ENCODE measurements at places on chromosomes 6 and 20.

- DNase-seq = no peak
Measured at GRCh38 chr6:146931214-146931613, 273.0 kb upstream of the STXBP5 start.

DNA sequence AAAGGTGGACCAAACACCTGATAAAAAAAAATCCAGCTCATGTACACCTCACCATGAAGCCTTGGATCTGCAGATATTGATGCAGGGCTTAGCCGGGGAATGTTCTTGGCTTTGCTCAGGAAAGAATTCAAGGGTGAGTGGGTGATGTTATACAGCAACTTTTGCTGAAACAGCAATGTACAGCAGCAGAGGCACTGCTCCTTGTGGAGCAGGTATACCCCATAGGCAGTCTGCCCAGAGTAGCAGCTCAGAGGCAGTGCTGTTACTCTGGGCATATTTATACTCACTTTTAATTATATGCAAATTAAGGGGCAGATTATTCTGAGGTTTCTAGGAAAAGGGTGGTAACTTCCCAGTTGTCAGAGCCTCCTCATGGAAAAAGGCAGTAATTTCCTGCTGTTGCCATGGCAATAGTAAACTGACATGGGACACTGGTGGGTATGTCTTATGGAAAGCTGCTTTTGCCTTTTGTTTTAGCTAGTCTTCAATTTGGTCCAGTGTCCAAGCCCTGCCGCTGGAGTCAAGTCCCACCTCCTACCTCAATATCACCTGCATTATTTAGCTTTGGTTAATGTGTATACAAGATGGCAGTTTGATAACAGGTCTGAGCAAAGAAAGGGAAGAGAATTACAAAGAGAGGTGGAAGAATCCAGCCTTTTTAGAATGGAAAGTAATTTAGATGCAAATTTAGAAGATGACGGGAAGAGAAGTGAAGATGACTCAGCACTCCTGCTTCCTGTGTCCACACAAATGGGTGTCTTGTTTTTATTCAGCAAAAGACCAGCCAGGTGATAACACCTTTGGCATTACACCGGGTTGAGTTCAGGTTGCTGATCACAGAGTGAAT is 110.1 kb upstream of the JAG1 start:
- no peak for DNase-seq

- no peak for DNase-seq
Measured at GRCh38 chr6:51094271-51094670, 275.6 kb downstream of the TFAP2B start.

- no peak for DNase-seq
Measured at GRCh38 chr6:23409531-23409930, 716.5 kb upstream of the NRSN1 start.

- DNase-seq = no peak
Measured at GRCh38 chr20:10221021-10221420, 2.4 kb downstream of the SNAP25 start.

DNA sequence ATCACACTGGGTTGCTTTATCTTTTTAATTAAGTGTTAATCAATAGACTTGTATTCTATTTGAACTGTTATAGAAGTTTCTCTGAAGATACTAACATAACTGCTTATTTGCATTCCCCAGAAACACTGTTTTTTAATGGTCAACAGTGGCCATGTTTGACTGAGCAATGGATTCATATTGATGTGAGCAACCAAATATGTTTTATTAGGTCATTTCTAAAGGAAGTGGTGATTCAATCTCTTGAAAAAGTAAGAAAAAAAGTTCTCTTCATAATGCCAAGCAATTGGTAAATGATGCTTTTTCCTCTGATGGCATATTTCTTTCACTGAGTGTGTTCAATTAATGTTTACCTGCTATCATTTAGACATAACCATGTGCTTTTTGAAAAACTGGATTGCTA is 593.0 kb upstream of the CITED2 start:
- no peak for DNase-seq

GRCh38 chr6:156309017-156309416 is 468.2 kb upstream of the ARID1B start:
- no peak for DNase-seq

DNA sequence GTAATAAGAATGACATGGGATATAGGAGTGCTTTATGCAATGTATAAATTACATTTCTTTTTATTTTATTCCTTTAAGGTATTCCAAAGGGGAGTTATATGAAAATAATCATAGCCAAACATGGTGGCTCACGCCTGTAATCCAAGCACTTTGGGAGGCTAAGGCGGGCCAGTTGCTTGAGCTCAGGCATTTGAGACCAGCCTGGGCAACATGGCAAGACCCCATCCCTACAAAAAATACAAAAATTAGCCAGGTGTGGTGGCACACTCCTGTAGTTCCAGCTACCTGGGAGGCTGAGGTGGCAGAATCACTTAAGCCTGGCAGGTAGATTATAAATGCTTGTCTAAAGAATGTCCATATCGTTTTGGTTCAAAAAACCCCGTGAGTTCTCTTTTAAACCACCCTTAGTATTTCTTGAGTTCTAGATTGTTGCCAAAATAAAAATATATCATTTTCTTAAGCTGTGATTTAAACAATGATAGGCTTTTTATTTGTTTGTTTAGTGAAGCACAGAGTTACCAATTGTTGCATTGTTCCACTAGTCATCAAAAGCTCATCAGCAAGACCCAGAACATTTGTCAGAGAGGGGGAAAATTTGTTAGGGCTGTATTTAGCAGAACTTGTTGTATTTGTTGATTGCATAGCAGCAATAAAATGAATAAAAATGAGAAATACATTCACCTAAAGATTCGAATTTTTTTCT is 146.2 kb downstream of the KHDC1L start:
- no peak for DNase-seq

DNA sequence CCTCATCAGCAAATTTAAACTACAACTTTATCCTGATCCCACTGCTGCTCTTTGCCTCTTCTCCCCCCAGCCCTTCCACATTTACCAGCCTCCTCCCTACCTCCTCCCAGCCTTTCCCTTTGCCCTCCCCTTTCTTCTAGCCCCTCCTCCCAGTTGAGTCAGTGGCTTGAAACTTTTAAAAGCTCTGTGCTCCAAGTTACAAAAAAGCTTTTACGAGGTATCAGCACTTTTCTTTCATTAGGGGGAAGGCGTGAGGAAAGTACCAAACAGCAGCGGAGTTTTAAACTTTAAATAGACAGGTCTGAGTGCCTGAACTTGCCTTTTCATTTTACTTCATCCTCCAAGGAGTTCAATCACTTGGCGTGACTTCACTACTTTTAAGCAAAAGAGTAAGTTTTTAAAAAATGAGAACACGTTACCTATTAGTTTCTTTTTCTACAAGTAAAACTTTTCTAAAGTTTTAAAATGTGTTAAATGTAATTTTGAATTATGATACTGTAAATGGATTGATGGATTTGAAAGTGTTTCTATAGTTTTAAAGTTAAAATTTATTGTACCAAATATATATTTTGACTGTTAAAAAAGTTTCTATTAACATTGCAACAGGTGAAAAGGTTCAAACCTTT is at the start of gene GJA1:
TSS of gene GJA1 (plus strand) at position 203 of the 626 bp plus-strand sequence. CDS start 11,202 bp downstream, outside the sequence.
- DNase-seq = no peak

DNA sequence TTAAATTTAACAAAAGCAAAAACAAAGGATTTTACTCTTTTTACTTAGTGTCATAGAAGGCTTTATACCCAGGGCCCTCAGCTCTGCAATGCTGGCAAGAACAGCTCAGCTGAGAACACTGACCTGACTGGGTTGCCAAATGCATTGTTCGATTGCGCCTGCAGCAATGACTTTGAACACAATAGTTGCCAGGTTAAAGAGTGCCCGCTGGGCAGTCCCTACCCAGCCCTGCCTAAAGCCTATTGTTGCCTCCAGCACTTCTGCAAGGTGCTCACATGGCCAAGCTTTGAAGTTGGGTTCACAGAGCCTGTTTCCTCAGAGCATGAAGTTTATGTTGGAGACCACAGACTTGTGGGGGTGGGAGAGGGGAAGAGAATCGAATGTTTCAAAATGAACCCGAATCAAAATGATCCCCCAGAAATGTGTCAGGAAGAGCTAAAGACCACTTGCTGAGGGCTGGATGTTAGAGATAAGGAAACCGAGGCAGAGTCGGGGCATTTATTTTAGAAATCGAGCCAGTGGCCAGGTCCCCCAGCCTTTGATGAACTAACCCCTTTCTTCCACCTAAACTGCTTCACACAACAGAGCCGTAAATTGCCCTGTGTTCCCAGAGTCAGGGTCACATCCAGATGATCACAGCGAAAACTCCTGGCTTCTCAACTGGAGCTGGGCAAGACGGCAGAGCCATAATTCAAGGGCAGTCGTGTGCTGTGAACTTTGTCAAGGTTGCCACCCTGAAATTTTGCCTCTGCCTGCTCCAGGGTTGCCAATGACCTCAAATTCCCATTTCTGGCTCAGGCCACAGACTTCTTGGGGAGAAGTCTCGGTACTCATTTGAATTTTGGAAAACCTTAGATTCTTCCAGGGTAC is 55.0 kb downstream of the FOXA2 start:
- no peak for DNase-seq

DNA sequence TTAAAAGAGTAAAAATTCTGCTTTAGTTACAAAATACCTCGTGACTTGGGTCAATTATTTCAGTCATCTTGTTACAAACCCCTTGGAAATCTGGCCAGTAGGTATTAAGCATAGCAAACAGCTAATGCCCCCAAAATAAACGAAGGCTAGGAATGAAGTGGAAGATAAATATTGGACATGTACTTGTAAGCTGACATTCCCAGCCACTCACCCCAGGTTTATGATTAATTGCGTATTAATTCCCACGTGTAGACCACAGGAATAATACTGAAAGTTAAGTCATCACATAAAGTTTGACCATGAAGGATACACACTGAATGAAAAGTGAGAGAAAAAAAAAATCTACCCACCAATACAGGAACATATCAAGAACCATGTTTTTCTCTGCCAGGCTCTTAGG is 936.5 kb upstream of the ADGRB3 start:
- no peak for DNase-seq

GRCh38 chr20:58875541-58876134 is 23.1 kb downstream of the GNAS start:
- no peak for DNase-seq

DNA sequence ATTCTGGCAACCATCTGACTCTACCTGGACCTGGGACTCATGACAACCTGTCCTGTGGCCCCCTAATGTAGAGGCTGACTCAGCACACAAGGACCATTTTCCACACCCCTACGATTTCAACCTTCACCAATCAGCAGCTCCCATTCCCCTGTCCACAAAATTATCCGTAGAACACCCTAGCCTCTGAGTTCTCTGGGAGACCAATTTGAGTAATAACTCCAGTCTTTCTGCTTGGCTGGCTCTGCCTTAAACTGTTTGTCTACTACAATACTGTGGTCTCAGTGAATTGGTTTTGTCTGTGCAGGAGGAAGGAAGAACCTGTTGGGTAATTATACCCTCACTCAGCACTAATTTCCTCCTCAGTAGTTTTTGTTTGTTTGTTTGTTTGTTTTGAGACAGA is 99.3 kb upstream of the MRPS10 start:
- DNase-seq = no peak

DNA sequence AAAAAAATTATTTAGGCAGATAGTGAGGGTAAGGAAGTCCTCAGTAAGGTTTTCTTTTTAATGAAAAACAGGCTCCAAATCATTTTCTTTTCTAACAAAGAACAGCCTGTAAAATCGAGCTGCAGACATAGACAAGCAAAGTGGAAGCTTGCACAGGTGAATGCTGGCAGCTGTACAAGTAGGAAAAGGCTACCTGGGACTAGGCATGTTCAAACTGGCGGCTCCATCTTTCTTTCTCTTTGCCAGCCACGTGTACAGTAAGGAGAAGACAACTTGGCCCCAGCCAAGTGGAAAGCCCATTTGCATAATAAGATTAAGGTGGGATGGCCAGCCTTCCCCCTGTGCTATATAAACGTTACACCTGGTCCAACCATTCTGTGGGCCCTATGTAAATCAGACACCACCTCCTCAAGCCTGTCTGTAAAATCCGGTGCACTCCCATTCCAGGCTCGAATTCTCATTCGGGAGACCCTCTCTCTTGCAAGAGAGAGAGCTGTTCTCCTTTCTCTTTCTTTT is 27.0 kb upstream of the SLC2A12 start:
- no peak for DNase-seq

DNA sequence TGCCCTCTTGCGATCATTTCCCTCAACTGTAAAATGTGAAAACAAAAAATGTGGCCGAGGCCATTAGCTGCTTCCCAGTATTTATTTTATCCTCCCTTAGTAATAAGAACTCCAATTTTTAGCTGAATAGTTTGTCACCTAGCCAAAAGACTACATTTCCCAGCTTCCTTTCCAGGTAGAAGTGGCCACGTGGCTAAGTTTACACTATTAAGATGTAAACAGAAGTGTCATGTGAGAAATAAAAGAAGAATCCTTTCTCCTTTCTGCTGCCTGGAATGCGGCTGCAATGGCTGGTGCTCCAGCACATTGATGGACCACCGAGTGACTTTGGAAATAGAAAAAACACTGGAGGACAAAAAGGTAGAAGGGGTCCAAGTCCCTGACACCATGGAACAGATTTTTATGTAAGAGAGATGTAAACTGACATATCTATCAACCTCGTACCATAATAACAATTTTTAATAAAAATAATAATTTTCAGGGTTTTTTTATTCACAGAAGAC is 268.8 kb downstream of the PKHD1 start:
- DNase-seq = no peak

DNA sequence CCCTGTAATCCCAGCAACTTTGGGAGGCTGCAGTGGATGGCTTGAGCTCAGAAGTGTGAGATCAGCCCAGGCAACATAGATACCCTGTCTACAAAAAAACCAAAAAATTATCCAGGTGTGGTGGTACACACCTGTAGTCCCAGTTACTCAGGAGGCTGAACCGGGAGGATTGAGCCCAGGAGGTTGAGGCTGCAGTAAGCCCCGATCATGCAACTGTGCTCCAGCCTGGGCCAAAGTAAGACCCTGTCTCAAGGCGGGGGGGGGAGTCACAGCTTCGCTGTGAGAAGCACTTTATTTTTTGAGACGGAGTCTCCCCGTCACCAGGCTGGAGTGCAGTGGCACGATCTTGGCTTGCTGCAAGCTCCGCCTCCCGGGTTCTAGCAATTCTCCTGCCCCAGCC is 54.2 kb downstream of the EZR start:
- DNase-seq = no peak

DNA sequence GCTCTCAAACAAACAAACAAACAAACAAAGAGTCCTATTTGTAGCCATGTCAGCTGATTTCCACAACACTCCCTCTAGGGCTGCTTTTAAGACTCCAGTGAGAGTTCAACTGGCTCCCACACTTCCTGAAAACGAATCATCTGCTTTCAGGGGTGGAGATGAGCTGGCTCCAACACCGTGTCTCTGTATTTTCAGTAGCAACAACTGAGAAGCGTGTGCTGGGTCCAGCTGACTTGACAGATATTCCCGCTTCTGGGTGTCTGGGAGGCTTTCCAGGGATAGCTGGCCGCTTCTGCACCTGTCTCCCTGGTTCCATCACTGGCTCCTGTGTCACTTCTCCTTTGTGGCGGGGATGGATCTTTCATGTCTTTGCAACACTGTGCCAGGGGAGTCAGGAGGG is 272.5 kb upstream of the SOX4 start:
- DNase-seq = no peak

DNA sequence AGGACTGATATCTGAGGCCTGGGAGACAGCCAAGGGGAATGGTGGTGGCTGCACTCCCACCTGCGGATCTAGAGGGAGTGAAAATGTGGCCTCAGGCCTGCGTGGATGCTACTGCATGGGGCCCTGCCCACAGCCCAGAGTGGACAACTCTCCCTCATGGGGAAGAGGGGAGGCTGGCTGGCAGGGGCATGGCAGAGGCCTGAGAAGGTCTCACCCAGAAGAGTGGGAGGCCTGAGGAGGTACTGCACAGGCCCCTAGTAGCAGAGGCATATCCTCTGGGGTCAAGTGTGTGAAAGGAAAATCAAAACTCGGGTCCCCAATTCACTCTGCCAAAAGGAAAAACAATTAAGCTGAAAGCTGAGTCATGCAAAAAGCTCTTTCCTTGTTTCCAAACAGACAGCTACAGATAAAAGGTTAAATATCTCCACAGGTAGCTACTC is 158.2 kb downstream of the AKAP7 start:
- no peak for DNase-seq
